ENCODE measurements at places on chromosomes 5 and 9. TPM values are rescaled to one million over a fixed set of nuclear protein-coding genes. Genes with fewer than 3 reads are reported as not detected.

Gene CRB2
- not detected for total RNA-seq

Gene FAM153A
- 42.8 TPM for total RNA-seq

Gene SCAI
- 12.3 TPM for total RNA-seq

Gene CCDC69
- 64.7 TPM for total RNA-seq

Gene SLC6A3
- total RNA-seq, result not detected

Gene PCDHGB4
- not detected for total RNA-seq

Gene CDKN2B
- total RNA-seq, result 4.9 TPM

Gene WNT8A
- not detected for total RNA-seq

Gene LHX3
- total RNA-seq, result not detected

Gene LCNL1
- total RNA-seq, result 0.58 TPM

Gene POU5F2
- 0.63 TPM for total RNA-seq

Gene SELENOP
- not detected for total RNA-seq

Gene RAB3C
- total RNA-seq, result not detected

Gene SLC25A2
- 0.45 TPM for total RNA-seq

Gene PRR7
- 8.4 TPM for total RNA-seq

Gene SLC6A18
- not detected for total RNA-seq

Gene LMX1B
- total RNA-seq, result not detected
